ENCODE measurements at places on chromosomes 4 and X.

DNA sequence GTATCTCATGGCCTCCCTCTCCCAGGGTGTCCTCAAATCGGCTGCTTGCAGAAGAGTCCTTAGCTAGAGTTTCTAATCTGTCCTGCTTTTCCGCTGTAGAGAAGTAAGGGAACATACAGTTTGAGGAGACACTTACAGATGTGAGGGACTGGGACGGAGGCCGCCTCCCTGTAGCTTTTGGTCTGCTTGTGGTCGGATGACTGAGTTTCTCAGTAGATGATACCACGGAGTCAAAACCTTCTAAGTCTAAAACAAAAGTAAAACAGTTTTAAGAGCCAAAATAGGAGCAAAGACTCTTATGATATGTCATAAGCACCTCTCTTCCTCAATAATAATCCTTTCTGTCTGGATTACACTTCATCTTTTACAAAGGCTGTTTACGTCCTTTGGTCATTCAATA is 34.5 kb upstream of the MAP3K15 start:
- DNase-seq: no peak

GRCh38 chr4:168923526-168924194 is 86.4 kb downstream of the CBR4 start:
- DNase-seq: peak; percentile 62

DNA sequence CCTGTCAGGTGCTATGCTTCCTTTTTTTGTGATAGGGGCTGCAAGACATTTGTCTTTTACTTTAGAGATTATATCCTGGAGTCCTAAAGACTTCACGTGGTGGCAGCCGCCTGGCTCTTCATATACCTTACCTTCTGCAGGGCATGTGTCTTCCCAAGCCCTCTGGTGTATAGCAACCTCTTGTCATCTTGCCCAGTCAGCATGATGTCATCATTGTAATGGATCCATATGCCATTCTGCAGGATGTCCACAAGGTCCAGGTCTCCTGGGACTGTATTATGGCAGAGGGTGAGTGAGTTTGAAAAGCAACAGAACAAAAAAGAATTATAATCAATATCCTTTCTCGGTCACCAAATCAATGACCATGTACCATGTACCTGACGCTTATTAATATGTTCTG is 82.2 kb upstream of the SCOC start:
- no peak for DNase-seq

DNA sequence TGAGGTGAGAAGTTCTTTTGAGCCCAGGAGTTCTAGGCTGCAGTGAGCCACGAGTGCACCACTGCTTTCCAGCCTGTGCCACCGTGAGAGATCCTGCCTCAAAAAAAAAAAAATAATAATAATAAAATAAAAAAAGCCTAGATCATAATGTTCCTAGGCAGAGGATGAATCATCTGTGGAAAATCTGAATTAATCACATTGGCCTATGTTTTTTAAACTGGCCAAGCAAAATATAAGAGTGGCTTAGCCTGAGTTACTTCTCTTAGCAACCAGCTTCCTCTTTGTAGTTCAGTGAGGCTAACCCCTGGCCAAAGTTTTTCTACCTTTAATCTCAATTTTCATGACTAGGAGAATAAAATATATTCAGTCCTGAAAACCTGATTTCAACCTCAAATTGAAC is 614.6 kb downstream of the PPP4R3C start:
- DNase-seq: no peak

DNA sequence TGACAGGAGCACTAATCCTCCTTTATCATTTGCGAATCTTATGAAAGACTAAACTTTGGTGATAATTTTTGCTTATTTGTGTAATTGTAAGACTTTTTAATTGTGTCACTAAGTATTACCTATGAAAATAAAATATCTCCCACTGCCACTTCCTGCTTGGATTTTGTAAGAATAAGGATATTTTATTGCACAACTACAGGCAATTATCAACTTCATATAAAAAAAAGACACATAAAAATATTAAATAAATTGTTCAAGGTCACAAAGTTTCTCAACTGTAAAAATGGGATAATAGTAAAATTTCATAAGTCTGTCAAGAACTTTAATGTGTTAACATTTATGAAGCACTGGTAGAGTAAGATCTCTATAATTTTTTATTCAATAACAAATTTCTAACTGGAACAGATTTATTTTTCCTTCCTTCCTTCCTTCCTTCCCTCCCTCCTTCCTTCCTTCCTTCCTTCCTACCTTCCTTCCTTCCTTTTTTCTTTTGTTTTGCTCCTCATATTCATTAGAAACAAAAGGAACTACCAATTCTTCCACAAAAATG is 527.6 kb upstream of the FAM47C start:
- DNase-seq: no peak

- DNase-seq: no peak
Observed at GRCh38 chr4:129240816-129241215, 144.9 kb downstream of the C4orf33 start.

GRCh38 chrX:34917146-34917545 is 25.4 kb upstream of the FAM47B start:
- DNase-seq: no peak

DNA sequence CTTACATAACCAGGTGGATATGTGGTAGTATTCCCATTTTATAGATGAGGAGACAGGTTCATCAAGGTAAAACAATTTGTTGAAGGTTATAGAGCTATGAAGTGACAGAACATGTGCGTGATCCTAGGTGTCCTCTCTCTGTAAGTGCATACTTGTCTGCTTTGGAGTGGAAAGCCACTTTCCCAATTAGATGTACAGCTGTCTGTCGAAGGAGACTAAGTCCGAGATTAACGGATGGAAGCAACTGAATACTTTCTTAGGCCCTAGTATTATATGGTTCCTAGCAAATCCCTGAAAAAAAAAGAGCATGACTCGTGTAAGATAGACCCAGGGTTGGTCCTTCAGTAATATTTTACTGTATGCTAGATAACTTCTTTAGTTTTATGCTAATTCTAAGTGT is 19.7 kb downstream of the TMEM131L start:
- no peak for DNase-seq

DNA sequence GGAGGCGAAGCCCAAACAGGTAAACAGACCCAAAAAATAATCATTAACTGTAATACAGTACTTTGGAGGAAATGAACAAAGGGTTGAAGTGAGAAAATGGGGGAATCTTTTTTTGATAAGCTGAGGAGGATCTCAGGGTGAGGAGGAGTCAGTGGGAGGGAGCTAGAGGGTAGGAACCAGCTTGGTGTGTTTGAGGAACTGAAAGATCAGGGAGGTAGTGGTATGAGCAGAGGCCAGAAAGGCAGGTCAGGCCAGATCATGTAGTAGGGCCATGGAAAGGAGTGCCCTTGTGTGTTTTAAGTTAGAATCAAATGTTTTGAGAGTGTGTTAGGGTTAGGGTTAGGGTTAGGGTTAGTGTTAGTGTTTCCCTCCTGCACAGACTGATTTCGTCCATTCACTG is 48.8 kb downstream of the PPP2R2C start:
- no peak for DNase-seq

- DNase-seq: peak; percentile 59
Observed at GRCh38 chr4:173334891-173335752, 964 bp upstream of the HMGB2 start.

DNA sequence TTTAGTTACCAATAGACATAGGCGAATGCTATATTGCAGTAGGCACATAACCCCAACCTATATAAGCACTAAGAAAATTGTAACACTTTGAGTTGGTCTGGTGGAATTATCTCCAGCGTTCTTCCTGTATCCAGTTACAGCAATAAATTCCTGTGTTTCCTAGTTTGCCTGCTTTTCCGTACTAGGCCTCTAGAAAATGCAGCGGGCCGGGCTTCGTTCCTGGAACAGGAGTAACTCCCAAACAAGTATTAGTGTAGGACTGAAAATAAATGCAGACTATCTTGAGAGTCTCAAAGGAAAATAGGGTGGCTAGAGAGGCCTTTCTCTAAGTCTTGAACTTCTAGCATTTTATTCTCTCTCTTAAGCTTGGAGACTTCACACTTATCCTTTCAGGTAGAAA is 159.8 kb downstream of the OR13H1 start:
- DNase-seq: no peak

Data from ureter (tissue), 1 donor.